H54 (cell line): ENCODE measurements at places on chromosomes 11 and 22.

GRCh38 chr22:33194529-33195077 lies 136.4 kb upstream of the SYN3 start:
- no peak for DNase-seq

- no peak for DNase-seq
Measured at GRCh38 chr11:94855666-94856065, 87.5 kb downstream of the AMOTL1 start.

DNA sequence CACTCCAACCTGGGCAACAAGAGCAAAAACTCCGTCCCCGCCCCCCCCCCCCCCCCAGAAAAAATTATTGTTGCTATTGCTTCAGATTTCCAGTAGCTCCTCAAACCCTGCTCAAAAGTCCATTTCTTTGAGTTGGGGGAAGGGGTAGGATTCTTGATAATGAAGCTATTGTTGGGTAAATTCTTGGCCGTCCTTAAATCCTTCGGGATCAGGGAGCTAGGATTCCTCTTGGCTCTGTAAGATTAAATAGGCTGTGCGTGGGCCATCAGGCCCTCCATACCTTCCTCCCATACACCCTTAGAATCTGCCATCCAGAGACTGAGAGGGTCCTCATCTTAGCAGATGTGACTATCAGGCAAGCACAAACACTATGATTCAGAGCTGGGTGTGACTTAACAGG lies 16.4 kb downstream of the YWHAH start:
- DNase-seq = no peak

DNA sequence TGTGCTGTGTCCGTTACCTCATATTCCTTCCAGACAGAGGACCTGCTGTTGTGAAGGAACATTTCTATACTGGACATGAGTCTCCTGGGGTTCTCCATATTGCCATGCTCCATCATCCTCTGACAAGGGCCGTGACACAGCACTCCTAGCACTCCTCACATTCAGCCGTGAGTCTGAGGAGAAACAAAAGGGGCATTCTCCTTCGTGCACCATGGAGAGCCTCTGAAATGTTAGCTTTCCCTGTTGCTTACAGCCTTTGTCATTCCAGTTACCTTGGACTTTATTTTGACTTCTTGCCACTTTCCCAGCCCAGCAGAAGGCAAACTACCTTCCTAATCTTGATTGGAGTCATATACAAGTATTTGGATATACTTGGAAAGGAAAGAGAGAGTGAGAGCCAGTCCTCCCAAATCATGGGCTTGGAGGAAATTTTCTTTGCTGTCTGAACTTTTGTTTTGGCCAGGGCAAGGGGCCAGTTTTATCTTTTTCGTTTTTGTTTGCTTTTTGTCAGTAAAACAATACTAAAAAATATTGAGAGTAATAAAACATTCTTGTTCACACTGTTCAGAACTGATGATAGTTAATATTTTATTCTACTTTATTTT lies 29.1 kb upstream of the TECTA start:
- DNase-seq = no peak

DNA sequence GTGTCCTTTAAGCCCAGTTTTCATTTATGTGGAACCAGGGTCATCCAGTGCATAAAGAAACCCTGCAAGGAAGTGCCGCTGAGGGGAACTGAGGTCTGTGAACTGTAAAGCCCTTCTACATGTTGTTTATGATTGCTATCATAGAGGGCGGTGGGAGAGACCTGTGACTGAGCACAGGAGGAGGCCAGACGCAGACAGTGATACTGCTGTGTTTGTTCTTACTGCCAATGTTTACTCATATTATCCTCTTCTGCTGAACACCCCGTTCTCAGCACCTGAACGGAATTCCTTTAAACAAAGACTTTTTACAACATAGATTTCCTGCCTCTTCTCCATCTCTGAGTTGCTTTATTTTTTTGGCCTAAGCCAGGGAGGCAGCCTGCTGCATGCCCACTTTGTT lies 967 bp upstream of the GALNT18 start:
- DNase-seq = no peak

GRCh38 chr22:22605074-22605404 lies 39.4 kb upstream of the GGTLC2 start:
- no peak for DNase-seq

GRCh38 chr11:92838759-92839310 lies 130.6 kb upstream of the MTNR1B start:
- DNase-seq = no peak

- no peak for DNase-seq
Measured at GRCh38 chr11:46018651-46019050, 96.2 kb downstream of the LARGE2 start.

GRCh38 chr22:47918276-47918921 lies 1155.9 kb downstream of the TBC1D22A start:
- DNase-seq = no peak

- no peak for DNase-seq
Measured at GRCh38 chr11:64086258-64087123, 50.8 kb downstream of the FLRT1 start.

DNA sequence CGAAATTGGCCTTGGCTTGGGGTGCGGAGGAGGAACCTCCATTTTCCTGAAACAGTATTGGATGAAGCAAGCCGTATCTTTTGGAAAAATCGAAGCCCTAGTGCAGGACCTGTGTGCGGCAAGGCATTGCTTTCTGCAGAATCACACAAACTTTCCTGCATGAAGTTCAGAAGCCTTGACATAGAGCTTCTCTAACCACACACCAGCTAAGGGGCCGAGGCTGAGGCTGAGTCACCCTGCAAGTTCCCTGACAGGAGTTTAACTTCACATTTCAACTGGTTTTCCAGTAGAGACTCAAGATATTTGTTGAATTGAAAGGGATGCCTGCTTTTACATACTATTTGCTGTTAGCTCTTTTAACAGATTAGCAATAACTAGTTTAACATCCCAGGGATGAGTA lies 67.8 kb downstream of the TCF20 start:
- no peak for DNase-seq

DNA sequence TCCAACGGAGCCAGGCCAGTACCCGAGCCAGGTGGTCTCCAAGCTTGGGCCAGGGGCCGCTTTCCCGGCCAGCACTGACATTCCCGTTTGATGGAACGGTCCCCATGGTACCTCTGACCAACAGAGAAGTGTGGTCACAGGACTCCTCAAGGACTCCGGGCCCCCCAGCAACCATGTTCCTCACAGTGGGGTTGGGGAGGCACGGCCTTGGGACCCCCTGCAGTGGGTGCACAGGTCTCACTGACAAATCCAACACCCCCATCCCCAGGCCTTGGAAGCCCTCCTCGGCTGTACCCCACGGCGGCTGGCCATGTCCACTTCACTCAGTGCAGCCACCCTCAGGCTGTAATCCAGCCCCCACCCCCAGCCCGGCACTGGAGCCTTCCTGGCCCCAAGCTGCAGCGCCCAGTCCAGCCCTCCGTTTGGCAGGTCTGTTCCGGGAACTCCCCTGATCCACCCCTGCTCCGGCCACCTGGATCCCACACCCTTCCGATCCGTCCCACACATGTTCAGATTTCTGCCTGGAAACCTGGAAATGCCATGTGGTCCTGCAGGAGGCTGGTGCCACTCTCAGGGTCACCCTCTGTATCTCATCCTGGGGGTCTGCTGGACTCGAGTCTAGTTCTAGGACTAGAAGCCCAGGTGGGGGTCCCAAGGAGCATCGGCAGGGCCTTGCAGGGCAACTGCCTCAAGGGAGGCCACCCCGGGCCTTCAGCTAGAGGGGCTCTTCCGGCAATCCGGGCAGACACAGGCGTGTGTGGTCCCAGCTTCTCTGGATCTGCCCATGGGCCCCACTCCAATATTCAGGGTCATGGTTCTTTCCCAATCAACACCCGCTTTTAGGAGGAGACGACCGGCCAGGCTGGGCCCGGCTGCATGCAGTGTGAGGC lies 26.6 kb downstream of the TBX1 start:
- DNase-seq = no peak

DNA sequence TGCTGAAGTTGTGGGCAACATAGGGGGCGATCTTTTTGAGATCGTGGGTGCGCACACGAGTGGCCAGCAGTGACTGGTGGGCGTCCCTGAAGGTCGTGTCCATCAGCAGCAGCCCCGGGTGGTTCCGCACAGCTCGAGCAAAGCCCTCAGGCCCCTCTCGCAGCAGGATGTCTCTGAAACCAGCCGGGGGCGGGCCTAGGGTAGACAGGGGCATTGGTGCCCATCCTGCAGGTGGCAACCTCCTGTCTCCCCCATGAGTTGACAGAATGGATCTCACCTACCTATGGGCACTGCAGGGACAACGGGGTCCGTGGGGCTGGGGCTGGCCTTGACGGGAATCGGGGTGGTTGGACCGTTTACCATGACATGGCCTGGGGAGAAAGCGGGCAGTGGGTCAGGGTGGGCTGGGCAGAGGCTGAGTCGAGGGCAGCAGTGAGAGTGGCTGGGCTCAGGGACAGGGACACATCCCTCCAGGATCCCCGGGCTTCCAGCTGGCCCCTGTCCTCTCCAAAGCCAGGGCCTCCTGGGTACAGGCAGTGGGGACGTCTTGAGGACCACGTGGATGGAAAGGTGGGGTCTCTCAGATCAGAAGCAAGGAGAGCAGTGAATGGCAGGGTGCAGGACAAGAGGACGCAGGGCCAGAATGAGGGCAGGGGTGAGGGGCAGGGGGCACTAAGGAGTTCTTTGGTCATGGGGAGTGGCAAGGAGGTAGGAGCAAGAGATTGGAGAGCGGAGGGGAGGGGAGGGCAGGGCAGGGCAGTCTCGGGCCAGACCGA lies 4.2 kb upstream of the LRFN4 start:
- no peak for DNase-seq

GRCh38 chr11:133038850-133039249 lies 493.5 kb downstream of the OPCML start:
- no peak for DNase-seq

DNA sequence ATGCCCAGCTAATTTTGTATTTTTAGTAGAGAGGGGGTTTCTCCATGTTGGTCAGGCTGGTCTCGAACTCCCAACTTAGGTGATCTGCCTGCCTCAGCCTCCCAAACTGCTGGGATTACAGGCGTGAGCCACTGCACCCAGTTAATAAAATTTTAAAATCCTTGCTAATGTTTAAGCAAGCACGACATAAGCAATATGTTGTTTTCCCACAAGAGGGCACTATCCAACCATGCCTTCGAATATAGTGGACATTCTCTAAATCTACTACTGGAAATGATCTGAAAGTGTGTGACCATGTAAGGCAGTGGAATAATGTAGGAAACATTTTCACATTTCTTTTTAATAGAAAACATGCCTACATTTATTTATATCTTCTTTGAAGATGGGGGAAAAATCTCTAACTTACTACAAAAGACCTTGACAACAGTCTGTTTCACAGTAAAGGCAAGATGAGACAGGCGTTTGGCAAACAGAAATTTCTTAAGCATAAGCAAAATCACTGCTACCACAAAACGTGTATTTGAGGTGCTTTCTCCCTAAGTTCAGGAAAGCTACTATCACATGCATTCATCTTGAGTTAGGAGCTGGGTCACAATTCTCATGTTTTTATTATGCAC lies 38.2 kb downstream of the PITPNB start:
- DNase-seq = no peak

DNA sequence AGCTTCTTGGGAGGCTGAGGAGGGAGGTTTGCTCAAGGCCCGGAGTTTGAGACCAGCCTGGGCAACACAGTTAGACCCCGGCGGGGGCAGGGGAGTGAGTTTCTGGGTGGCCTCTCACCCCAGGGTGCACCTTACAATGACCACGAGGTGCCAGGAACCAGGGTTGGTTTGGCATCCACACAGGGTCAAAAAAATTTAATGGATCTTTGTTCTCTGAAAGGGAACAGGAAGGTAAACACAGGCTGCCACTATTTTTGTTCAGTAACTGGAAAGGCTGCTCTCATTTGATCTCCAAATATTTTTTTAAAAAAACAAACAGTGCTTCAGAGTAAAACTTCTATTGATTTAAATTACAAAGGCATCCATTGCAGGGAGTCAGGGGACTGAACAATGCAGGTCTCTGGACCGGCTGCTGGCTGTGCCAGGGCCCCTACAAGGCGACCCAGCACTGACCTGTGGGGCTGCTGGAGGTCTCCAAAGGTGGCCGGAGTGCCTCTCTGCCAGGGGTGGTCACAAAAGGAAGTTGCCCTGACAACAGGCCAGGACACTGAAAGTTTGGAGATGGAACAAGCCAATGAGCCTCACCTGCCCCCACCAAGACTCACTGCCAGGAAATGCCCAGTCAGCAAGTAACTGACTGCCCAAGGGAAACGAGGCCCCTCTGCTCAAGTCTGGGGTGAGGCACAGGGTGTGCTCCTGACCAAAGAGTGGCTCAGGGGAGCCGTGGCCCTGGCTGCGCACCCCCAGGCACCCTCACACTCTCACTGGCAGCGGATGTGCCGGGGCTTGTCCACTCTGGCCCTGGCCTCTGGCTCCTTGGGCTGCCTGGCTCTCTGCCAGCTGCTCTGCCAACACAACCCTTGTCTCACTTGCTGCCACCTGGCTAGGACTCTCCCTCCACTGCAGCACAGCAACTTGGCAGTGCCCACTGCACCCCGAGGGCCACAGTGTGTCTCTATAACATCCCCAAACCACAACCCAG lies 51.8 kb downstream of the ARFGAP3 start:
- DNase-seq = no peak

- DNase-seq = no peak
Measured at GRCh38 chr11:47000033-47000432, 63.5 kb downstream of the CSTPP1 start.

GRCh38 chr11:6594142-6594768 lies 9.2 kb downstream of the RRP8 start:
- DNase-seq = no peak

GRCh38 chr11:11636671-11637070 lies 14.9 kb upstream of the GALNT18 start:
- no peak for DNase-seq

DNA sequence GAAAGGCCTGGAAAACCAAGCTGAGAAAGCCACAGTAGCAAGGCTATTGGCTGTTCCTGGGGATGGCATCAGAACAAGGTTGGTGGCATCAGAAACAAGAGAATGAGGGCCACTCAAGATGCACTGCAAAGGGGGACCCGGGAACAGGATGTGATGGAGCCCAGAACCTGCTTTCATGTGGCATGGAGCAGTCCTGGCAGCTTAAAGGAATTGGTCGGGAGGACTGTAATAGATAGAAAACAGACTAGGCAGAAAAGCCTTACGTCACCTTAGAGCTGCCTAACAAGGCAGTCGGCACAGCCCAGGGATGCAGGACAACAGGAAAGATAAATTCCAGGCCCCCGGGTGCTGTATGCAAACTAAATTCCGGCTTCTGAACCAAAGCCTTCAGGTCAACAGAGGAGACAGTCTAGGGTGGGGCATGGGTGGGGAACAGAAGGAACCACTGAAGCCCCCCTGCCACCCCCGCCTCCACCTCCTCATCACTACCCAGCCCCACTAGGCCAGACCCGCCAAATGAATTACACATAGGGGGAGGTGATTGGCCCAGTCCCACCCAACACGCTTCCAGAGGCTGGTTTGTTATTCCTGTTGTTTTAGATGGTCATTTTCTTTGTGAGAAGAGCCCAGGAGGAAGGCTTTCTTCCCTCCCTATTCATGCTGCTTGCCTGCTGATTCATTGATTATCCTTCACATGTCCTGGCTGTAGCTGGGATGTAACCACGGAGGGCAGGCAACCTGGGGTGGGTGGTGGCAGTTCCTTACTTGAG lies 25.7 kb upstream of the LRRC55 start:
- DNase-seq = no peak

DNA sequence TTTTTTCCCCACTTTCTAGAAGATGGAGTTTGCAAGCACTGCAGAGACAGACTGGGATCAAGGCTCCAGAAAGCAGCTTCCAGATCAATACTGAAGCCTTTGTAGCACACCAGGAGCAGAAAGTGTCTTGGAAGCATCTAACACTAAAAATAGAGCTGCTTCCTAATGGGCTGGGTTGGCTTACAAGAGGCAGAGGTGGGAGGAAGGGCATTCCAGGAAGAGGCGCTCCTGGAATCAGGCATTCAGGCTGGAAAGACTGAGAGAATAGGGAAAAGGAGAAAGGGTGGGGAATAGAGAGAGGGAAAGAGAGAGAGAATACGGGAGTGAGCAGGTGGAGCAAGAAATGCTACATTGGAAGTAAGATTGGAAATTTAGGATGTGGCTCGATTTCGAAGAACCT lies 395.9 kb downstream of the OPCML start:
- DNase-seq = no peak
